ENCODE measurements at places on chromosomes 3 and 15. TPM values are rescaled to one million over a fixed set of nuclear protein-coding genes. Genes with fewer than 3 reads are reported as not detected.
A peak's percentile ranks its signal among the peaks of the same experiment; 100 is the strongest.

GRCh38 chr15:73558529-73558928, 74.7 kb downstream of the NPTN start:
- DNase-seq: no peak

DNA sequence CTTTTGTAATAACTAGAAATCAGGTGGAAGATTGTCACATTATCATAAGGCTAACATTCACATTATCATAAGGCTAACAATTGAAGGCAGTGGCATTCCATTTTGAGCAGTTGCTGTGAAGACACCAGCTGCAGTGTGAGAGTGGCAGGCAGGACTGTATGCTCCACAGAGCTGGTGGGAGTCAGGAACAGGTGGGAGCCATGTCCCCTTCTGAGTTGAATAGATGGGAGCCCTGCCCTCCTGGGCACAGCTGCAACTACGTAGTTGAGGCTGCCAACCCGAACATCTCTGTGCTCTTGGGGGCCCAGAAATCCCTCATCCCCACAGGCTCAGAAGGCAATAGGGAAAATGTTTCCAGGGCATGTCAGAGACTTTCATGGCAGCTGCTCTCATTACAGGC, 1627.6 kb downstream of the SI start:
- no peak for DNase-seq

- peak; percentile 31 for DNase-seq
Measured at GRCh38 chr3:101675709-101676215, 1.2 kb downstream of the ZBTB11 start.

DLEC1 gene
- total RNA-seq: 34.8 TPM

GRCh38 chr3:116394365-116394764, 50.9 kb downstream of the LSAMP start:
- DNase-seq: no peak

- no peak for DNase-seq
Measured at GRCh38 chr15:100002787-100003536, 269.7 kb upstream of the LYSMD4 start.

CDAN1 gene
- 12.5 TPM for total RNA-seq

- DNase-seq: no peak
Measured at GRCh38 chr3:120772081-120772480, 29.5 kb downstream of the GTF2E1 start.

DNA sequence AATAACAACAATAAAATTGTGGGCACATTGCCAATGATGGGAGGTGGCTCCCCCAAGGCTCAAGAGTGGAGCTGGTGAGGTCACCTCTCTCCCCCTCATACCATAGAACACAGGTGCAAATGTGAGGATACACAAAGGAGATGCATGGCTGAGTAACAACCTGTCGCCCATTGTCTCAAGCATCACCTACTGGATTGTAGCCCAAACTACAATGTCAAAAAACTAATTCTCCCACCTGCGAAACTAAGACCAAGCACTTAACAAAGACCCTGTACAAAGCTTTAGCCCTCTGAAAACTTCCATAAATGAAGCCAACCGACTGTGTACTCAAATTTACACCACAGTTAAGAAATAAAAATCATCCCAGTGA, 50.4 kb upstream of the IGSF11 start:
- DNase-seq: no peak

DNA sequence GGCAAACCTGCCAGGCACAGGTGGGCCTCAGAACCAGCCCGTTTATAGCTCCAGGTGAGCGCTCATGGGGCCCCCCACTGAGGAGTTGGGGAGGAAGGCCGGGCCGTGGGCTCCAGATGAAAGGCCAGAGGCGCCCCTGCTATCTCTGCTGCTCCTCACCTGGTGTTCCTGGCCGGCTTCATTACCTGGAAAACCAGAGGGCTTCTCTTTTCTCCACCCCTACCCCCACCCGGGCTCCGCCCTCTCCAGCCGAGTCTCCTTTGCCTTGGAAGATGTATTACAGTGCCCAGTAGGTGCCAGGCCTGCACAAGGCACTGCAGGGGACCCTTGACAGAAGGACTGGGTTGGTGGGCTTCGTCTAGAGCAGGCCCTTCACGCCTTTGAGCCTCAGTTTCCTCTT, 111.4 kb downstream of the WNT7A start:
- no peak for DNase-seq

DNA sequence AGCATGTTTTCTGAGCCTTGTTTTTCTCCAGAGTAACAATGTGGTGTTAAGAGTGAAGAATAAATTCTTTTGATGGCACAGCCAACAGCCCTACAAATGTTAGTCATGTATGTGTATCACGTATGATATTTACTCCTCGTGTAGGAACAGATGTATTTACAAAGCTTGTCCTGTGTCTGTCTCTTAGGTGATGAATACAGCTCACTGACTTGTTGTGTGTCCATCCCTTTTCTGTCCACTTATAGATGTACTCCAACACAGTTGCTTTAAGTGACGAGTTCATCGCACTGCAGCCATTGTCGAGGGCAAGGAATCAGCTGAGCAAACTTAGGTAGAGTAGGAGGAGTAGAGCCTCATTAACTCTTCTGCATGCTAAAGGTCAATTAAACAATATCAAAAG, 78.1 kb downstream of the DCUN1D1 start:
- DNase-seq: no peak

GRCh38 chr3:104044002-104044401, 1322.7 kb upstream of the ALCAM start:
- DNase-seq: no peak

DNA sequence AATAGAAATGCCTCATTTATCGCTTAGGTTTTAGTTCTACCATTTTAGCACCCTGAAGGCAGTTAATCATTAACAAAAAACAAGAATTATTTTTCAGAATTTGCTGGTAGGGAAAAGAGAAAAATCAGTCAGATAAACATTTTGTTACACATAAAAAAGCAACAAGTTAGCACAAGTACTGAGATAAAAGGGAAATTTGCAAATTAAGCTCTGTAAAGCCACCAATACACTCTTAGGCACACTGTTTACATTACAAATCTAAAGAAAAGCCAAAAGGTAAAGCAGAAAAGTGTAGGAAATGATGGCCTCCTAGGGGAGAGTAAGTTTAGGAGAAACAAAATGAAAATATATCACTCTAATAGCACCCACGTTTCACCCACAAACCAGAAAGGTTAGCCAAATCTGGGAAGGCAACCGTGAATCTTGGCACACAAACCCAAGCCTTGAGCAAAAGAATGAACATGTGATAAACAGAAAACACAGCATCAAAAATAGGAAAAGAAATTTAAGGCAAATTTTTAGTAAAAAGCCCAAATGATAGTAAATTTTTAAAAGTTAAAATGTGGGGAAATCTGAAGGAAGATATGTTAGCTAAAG, 1.6 kb upstream of the SATB1 start:
- DNase-seq: no peak

DNA sequence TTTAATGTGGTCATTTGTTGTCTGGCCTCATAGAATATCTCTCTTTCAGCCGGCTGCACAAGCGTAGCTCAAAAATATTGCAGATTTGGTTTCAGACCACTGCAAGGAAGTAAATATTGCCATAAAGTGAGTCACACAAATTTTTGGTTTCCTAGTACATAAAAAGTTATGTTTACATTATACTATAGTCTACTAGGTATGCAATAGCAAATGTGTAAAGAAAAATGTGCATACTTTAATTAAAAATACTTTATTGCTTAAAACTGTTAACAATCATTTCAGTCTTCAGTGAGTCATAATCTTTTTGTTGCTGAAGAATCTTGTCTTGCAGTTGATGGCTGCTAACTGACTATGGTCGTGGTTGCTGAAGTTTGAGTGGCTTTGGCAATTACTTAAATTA, 425.1 kb upstream of the ROBO1 start:
- no peak for DNase-seq

PLA2G4D gene
- total RNA-seq: not detected

RTP1 gene
- total RNA-seq: not detected

DNA sequence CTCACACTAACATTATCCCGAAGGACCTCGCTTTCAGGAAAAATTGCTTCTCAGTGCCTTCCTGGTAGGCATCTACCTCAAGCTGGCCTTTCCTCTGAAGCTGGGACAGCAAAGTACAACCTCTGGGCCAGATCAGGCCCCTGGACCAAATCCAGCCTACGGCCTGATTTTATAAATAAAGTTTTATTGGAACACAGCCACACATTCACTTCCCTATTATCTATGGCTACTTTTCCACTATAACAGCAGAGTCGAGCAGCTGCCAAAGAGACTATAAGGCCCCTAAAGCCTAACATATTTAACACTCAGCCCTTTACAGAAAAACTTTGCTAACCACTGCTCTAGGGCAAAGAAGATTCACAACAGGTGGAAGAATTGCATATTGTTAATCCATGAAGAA, 554.3 kb downstream of the NTRK3 start:
- DNase-seq: no peak

CGNL1 gene
- total RNA-seq: 40.1 TPM

DNA sequence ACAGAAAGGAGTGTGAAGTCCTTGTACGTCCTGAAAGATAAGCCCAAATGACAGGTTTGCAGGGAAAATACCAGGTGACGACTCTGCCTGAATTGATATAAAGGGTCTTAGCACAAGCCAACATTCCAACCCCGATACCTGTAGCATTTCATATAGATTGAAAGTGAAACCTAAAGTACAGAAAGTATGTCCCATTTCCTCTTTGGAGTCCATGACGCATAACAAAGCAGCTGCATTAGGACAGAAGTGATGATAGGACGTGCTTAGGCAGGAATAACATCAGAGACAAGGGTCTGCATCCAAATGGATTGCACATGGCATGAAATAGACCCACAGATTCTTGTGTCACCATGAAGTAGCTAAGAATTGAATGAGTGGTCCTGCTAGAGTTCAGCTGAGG, 187.0 kb upstream of the ROBO1 start:
- DNase-seq: no peak

RASGRF1 gene
- 57.6 TPM for total RNA-seq

DNA sequence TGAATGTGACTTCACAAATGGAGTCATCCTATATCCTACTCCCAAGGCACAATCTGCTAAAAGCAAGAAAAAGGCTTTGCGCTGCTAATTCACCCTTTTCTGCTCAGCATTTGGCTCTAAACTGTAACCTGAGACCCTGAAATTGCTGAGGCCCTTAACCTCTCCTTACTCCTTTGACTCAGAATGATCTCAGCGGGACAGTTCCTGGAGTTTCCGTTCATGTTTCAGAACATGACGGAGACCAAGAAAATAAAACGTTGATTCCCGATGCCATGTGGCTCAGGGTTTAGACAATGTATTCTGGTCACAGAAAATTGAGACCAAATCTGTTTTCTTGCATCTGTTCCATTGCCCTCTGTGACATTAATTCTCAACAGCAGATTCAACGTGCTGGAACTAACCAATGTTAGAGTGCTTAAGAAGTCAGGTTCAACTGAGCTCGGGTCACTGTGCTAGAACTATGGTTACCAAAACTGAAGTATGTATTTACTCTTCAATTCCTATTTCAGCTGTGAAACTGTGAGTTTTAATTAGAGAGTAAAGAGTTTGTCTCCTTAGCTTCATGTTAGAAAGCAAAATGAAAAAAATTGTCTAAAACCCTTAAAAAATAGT, 45.4 kb upstream of the TMC3 start:
- DNase-seq: no peak

DNA sequence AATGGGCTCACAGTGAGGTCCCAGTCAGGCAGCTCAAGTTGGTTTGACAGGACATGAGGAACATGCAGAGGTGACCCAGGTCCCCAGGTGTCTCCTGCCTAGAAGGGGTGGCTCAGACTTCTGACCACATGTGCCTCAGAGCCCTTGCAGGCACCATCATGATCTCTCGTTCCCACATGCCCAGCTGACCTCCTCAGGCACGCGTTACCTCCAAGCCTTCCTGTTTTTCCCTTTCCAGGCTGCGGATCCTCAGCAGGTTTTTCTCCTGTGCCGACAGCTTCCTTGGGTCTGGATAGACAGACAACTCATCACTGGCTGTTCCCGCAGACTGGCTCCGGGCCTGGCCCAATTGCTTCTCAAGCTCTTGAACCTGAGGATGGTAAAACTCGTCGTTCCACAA, 30.4 kb downstream of the CCDC13 start:
- DNase-seq: no peak

DNA sequence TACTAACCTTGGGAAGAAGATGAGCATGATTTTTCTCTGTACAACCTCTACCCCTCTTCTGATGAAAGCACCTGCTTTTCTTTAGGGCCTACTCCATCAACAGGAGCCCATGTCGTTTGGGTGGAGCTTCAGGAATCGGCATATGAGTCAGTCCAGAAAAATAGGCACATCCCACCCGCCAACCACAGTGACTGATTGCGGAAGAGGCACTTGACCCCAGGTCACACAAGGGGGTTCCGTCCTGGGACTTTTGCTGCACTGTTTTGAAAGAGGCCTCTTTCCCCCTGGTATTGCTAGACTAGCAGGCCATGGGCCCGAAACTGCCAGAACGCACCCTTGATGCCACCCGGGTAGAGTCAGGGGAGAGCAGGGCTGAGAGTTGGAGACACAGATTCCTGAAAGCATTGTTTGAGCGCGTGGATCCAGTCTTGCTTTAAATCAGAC, 19.3 kb upstream of the NRROS start:
- peak; percentile 79 for DNase-seq

SLC9A9 gene
- total RNA-seq: 4.2 TPM

GRCh38 chr3:54830658-54831057, 97.2 kb downstream of the LRTM1 start:
- DNase-seq: no peak

C2CD4B gene
- total RNA-seq: 3.5 TPM

- DNase-seq: no peak
Measured at GRCh38 chr3:116473602-116474001, 28.3 kb upstream of the LSAMP start.

GRCh38 chr3:155080692-155081091, 573 bp downstream of the MME start:
- no peak for DNase-seq

CLEC3B gene
- total RNA-seq: 6.3 TPM

DUOXA2 gene
- not detected for total RNA-seq

Data from upper lobe of left lung (tissue), 6 donors.